Aorta (tissue), 5 donors: ENCODE measurements at places on chromosomes 12 and 14. TPM values are rescaled to one million over a fixed set of nuclear protein-coding genes. Genes with fewer than 3 reads are reported as not detected.

DNA sequence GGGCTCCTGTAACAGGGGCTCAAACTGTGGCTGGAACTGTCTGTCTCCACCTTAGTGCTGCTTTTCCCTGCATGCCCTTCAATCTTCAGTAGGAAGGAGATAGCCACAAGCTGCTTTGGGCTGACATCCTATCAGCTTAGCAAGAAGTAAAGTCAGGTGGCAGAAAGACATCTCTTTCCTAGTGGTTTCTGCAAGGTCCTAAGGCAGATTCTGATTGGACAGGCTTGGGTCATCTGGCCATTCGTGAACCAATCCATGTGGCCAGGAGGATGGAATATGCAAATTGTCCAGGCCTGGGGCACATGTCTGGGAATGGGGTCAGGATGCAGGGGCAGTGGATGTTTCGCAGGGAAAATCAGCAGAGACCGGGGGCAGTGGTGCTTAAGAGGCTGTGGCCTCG is 5.2 kb downstream of the RITA1 start:
- DNase-seq, result no peak

DNA sequence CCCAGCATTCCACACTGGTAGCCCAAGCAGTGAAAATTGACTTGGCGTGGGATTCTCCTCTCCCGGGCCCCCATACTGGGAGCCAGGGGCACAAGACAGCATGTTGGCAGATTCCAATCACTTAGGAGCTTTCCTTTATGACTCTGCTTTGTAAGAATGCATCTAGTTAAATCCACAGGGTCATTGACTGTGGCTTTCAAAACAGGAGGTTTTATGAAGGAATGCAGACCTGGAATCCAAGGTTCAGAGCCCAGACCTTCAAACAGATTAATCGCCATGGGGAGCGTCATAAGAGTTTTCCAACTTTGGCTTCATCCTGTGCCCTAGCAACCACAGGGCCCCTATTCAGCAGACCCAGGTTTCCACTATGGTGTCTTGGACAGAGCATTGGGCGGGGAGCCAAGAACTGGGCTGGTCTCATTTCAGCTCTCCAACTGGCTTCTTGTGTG is 76.4 kb upstream of the RMST start:
- DNase-seq, result no peak

DNA sequence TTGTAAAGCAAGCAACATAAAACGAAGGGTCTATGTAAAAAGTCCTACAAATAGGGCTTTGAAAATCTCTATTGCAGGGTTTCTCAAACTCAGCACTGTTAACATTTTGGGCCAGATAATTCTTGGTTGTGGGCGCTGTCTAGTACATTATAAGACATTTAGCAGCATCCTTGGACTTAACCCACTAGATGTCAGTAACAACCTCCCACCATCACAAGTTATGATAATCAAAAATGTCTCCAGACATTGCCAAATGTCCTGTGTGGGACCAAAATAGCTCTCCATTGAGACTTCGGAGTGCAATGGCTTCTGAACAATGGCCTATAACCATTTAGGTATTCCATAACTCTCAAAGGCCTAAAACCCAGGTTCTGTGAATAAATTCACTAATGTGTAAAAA is 22.9 kb upstream of the DHRS7 start:
- no peak for DNase-seq

DNA sequence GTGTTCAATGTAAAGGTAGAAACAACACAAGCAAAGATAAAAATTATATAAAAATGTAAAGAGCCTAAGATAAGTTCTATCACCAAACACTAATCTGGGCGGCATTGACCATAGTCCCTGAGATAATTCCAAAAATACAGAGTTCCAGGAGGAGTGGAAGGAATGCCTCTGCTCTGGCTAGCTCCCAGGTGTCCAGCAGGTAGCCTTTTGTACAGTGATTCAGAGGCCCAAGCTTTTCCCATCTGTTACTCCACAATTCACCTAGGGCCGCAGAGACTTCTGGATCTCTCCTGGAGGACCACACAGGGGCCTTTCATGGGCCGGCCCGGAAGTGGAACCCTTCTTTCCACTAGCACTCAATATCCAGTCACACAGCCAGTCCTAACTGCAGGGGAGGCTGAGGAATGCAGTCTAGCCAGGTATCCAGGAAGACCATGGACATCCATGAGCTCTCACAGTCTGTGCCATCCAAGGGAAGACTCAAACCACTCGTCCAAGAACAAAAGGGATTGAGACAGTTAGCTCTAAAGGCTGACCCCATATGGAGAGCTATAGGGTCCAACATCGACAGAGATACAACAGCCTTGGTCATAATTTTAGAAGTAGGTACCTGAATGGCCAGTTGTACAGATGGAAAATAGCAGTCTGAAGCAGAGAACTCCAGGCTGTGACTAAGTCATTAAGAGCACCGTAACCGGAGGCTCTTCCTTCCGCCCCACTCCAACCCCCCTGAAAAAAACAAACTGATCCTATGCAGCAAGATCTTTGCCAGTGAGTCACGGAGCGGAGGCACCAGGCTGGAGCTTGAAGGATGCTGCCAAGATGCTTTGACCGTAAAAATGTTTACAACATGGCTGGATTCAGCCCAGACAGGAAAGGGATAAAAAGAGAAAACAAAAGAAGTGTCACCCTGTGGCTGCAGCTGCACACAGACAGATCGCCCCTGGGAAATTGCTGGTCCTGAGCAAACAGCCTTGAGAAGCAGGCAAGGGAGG is 204.8 kb downstream of the NUAK1 start:
- DNase-seq, result no peak

- DNase-seq, result no peak
Measured at GRCh38 chr12:52591521-52591920, 9.7 kb downstream of the KRT72 start.

DNA sequence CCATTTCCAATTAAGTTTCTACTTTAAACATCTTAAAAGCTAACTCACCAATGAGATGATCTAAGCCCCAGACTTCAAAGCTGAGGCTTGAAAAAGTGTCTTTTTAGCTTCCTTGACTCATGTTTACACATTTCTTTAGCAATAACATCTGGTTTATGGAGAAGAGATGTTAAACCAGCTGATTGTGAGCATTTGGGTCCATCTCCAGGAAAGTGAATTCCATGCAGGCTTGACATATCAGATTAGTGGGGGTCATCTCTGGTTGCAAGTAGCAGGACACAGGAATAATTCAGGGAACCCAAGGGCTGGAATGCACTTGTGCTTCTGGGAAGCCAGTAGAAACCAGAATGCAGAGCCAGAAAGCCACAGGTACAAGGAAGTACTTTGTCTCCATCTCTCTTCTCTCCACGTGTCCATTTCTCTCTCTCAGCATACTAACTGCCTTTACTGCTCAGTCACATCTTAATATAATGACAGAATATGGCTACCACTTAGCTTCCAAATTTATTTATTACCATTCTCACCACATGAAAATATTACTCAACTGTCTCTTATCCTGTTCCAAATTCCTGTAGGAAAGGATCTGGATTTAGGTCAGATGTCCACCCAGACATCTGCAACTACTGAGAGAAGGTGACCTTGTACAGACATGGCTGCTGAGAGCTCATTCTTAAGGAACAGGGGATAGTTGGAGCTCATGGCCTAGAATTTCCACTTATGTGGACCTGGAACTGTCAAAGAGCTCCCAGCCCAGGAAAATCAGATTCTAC is 104.4 kb downstream of the SCN8A start:
- no peak for DNase-seq

DNA sequence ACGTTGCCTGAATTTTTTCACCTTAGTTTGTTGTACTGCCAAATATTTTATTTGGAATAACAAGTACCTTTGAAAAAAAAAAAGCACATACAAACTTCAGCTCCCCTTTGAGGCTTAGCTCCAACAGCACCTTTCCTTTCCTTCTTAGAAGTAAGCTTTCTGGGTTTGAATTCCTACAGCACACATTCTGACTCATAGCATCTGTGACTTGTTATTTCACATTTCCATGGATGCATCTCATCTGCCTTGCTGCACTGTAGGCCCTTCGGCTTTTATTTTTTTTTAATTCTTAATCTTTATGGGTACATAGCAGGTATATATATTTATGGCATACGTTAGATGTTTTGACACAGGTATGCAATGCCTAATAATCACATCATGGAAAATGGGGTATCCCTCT is 7.2 kb downstream of the LGALS3 start:
- DNase-seq, result no peak

- no peak for DNase-seq
Measured at GRCh38 chr12:104294927-104295668, 8.4 kb upstream of the EID3 start.

GRCh38 chr12:42360747-42361403 is 34.9 kb downstream of the PPHLN1 start:
- DNase-seq, result no peak

DNA sequence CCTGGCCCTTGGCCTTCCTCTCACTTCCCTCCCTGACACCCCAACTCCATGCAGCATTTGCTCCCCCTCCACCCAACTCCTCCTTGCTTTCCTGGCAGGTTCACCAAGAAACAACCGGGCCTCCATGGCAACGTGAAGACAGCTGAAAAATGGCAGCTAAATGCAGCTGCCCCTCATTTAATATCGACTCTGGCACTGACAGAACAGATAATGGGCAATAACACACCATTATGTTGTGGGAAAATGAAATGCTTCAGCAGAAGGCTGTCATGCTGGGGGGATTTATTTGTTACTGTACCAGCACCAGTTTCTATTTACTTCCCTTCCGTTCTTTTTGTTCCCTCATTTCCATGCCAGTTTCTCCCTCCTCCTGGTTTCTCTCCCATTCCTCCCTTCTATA is 440.8 kb downstream of the NRXN3 start:
- no peak for DNase-seq

- DNase-seq, result no peak
Measured at GRCh38 chr14:61557262-61557661, 138.1 kb upstream of the HIF1A start.

SPTB gene
- polyA plus RNA-seq, result 1.5 TPM

DBX2 gene
- polyA plus RNA-seq, result not detected

ACRBP gene
- polyA plus RNA-seq, result not detected

LGR5 gene
- polyA plus RNA-seq, result 0.10 TPM

PPM1H gene
- 1.3 TPM for polyA plus RNA-seq
